ENCODE measurements at places on chromosomes 3 and 15.

GRCh38 chr15:35102186-35102585, 17.1 kb upstream of the NANOGP8 start:
- DNase-seq: no peak

- DNase-seq: no peak
These were observed 8.7 kb downstream of the DAZL start for GRCh38 chr3:16596352-16597032.

DNA sequence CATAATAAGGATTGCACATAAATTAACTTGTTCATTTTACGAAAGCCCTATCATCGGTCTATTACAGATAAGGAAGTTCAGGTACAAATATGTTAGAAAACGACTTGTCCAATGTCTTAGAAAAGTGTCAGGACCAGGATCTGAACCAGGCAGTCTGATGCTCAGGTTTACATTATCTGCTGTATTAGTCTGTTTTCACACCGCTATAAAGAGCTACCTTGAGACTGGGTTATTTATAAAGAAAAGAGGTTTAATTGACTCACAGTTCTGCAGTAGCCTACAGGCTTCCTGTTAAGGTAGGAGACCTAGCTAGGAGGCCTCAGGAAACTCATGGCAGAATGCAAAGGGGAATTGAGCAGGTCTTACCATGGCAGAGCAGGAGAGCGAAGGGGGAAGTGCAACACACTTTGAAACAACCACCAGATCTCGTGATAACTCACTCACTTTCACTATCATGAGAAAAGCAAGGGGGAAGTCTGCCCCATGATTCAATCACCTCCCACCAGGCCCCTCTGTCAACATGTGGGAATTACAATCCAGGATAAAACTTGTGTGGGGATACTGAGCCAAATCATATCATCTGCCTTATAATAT, 45.8 kb upstream of the GOLIM4 start:
- no peak for DNase-seq

DNA sequence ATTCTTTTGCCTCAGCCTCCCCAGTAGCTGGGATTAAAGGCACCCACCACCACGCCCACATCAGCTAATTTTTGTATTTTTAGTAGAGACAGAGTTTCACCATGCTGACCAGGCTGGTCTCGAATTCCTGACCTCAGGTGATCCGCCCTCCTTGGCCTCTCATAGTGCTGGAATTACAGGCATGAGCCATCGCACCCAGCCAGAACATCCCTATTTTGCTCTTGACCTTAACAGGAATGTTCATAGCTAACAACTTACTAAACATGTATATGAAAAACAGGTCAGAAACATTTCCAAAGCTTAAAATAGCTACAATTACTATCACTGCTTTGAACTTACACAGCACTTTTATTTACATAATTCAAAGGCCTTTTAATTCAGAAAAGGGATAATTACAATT, 33.7 kb downstream of the UQCC5 start:
- no peak for DNase-seq

GRCh38 chr3:57805674-57806073, 49.6 kb downstream of the SLMAP start:
- DNase-seq: peak; percentile 18

DNA sequence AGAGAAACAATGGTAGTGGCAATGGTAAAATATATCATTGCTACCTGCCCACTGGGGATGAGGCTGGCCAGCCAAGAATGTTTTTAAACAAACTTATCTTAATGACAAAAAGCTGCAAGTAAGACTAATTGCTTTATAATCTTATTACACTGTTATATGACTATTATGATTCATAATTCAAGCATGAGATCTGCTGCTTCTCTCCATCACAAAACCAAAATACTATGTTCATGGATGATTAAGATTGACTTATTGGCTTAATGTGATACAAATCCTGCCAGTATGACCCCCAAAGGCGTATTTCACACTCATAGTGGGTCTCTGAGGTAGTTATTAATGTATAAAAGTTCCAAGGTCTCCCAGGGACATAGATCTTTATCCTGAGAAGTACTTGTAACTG, 52.6 kb downstream of the FBN1 start:
- DNase-seq: no peak

- no peak for DNase-seq
These were observed 7.6 kb downstream of the NSUN3 start for GRCh38 chr3:94070341-94070911.

- no peak for DNase-seq
These were observed at the start of gene C3orf70 for GRCh38 chr3:185152410-185153170. C3orf70 (minus strand) TSS chr3:185153060; CDS start chr3:185152823, 237 bp downstream.

DNA sequence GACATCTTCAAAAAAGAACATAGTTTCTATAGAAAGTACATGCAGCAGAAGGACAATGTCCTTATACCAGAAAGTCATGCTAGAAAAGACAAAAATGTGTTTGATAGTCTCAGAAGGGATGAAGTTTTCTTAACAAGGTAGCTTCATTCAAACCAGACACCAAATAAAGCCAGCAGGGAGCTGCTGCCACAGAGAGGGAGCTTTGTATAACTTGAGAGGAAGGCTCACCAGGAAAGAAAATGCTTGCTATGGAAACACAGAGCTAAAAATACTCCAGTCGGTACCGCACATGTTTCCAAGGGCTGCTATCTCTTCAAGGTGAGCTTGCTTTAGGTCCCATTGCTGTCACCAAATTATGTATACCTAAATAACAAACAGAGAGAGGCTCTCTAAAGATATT, 1074.8 kb upstream of the ALCAM start:
- no peak for DNase-seq

DNA sequence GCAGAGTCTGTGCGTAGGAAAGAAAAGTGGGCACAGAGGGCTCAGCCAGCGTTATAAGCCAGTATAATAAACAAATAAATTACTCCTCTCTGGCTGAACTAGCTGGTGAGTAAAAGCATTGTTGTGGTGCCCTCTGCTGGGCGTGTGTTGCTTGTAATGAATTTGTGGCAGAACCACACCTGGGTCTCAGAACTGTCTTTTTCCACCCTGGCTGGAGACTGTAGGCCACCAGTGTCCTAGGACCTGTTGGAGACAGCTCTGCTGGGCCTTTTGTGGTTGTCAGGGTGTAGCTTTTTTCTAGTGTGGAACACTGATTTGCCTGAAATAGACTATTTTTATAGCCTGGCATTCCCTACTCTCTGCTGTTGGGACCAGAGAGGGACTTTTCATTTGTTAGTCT, 130.5 kb upstream of the EIF1B start:
- DNase-seq: peak; percentile 39

GRCh38 chr15:36682101-36682500, 102.7 kb downstream of the CDIN1 start:
- no peak for DNase-seq

DNA sequence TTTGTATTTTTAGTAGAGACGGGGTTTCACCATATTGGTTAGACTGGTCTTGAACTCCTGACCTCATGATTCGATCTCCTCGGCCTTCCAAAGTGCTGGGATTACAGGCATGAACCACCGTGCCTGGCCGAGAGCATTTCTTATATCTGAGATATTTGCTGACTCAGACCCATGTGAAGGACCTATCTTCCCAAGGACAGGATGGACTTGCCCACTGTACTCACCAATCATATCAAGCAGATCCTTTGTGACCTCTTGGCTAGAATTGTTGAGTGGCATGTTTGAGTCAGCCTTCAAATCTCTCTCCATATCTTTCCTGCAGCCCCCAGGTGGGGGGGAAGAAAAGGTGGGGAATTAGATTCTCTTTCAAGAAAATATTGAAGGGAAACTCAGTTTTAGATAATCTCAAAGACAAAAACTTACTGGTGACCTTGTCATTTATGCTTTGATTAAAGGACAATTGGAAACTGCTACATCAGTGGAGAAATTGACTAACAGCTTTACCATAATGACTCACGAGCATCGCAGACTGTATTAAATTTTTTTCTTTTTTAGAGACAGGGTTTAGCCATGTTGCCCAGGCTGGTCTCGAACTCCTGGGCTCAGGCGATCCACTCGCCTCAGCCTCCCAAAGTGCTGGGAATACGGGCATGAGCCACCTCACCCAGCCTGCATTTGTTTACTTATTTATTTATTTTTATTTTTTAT, 3.1 kb downstream of the C3orf62 start:
- no peak for DNase-seq

GRCh38 chr3:8455526-8456411, 45.9 kb upstream of the LMCD1 start:
- DNase-seq: no peak

DNA sequence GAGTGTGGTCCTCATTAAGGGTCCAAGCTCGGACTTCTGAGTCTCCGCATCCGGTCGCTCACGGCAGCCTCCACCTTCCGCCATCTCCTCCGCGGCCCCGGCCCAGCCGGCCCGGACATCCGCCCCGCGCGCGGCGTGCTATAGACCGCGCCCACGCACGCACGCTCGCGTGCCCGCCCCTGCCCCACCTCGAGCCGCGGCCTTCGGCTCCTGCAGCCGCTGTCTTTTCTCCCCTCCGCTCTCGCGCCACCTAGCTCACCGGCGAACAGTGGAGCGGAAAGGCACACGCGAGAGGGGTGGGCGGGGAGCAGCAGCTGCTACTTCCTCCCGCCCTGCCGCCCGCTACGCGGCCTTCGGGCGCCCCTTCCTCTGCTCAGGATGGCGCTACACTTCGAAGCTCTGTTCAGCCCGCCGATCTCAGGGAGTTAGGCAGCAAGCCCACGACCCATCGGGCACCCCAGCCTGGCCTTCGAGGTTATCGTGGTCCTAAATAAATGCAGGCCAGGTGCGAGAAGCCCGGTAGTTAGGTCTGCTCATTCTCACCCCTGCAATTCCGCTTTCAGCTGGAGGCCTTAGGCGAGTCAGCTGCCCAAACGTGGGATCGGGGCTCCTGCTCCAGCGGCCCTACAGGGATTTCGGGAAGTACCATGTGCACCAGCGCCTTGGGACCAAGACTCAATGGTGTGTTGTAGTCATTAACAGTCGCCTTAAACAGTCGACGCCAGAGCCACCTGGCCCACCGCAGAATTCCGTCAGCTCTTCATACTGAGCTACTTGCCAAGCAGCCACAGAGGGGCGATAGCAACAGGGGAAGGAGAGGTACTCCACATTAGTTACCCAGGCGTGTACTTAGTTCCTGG, at the start of gene USP4:
TSS of gene USP4 (minus strand) at position 113 of the 860 bp plus-strand sequence. CDS start at position 84, 29 bp downstream.
- peak; percentile 90 for DNase-seq

DNA sequence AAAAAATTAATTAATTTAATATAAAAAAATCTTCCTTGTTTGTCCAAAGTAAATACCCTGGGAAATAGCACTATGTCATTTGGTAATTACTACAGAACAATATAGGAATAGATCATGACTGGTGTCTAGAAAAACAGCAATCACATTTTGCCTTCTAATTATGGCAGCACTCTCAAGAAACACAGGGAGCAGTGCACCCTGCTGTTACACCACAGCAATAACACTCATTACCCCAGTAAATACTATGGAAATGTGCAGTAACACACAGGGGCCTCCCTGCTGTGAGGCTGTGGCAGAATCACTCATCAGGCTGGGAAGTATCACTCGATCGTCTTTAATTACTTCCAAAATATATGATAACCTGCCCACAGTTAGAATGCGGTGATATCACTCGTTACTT, 646.0 kb downstream of the TUSC7 start:
- DNase-seq: no peak

GRCh38 chr3:66021731-66022131, 17.0 kb downstream of the MAGI1 start:
- DNase-seq: no peak

- DNase-seq: no peak
These were observed 44.1 kb upstream of the VILL start for GRCh38 chr3:37946531-37946889.

DNA sequence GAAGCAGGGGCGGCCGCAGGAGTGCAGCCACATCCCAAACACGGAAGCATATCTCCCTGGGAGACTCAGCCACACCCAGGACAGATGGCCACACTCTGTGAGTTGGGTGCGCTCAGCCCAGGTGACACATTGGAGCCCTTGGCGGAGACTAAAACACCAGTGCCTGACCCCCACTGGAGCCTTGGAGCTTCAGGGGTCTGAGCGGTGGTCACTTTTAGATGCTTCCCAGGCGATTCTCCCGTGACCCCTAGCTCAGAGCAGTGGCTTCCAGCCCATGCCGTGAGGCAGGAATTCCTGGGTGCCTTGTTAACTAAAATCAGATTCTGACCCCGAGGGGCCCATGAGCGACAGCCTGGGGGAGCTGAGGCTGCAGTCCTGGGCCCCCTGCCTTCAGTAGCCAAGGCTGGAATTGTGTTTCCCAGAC, 54.5 kb downstream of the PLXNA1 start:
- no peak for DNase-seq

DNA sequence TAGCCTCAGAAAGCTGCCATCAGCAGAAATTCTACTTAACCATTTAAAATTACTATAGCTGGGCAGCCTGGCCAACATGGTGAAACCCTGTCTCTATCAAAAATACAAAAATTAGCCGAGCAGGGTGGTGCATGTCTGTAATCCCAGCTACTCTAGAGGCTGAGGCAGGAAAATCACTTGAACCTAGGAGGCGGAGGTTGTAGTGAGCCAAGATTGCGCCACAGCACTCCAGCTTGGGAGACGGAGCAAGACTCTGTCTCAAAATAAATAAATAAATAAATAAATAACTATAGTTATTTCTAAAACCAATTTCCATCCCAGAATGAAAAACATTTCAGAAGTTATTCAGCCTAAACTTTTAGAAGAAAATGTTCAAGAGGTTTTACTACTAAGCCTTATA, 25.1 kb downstream of the LRRFIP2 start:
- no peak for DNase-seq

GRCh38 chr3:180548050-180548449, 53.9 kb upstream of the TTC14 start:
- no peak for DNase-seq

DNA sequence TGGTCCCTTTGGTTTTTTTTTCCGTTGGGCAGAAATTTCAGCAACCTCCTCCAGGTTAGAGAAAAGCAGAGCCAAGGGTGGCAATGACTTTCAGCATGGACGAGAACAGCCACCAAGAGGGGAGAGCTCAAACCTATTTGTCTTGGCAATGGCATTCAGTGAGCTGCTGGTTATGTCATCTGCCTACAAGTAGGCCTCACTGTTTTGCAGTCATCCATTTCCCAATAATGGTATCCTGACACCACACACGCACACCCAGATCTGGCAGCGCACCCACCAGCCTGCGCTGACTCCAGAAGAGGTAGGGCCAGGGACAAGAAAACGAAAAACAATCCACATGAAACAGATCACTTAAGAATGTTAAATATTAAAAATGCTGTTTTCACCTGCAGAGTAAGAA, 92.3 kb downstream of the MAGI1 start:
- no peak for DNase-seq

- DNase-seq: no peak
These were observed 62.5 kb upstream of the MLF1 start for GRCh38 chr3:158508481-158508880.

DNA sequence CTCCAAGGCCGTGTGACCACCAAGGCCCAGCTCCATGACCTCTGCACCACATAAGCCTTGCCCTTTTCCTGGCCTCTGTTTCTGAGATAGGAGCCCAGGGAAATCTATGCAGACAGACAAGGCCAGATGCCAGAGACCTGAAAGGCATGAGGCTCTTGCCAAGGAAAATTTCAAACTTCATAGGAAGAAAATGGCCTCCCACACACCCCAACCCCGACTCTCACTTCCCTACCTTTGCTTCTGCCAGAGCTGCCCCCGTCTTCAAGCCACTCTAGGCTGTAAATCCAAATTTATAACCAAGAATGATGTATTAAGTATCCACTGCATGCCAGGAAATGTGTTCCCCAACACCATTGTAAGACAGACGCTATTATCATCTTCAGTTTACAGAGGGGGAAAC, 65.5 kb upstream of the HRH1 start:
- no peak for DNase-seq

GRCh38 chr3:181572432-181572831, 139.3 kb upstream of the SOX2 start:
- no peak for DNase-seq

GRCh38 chr3:11282250-11283138, 10.3 kb downstream of the ATG7 start:
- no peak for DNase-seq

- DNase-seq: no peak
These were observed 7.9 kb downstream of the VGLL4 start for GRCh38 chr3:11635680-11636393.
